ENCODE measurements at places on chromosomes 5 and 9.
A peak's percentile ranks its signal among the peaks of the same experiment; 100 is the strongest.

DNA sequence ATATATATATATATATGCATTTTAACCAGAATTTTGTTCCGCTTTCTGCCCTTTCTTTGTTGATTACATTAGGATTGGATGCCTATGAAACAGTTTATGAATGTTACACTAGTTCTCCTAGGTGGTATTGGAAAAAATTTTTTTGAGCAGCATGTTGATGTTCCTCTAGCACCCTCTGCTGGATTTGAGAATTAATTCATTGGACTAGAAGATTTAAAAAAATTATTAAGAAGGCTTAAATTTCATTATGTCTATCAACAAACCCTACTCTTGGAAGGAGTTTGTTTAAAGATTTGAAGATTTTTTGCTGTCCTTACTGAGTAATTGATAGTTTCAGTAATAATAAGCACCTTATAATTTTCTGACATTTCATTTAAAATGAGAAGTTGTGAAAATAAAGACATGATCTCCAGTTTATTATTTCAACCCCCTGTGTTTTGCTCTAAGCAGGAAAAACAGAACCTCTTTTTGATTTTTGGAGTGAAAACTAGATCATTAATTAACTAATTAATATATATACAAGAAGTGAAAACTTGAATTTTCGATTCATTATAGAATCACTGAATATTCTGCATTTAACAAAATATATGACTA lies 89.6 kb downstream of the CCDC171 start:
- DNase-seq: no peak

DNA sequence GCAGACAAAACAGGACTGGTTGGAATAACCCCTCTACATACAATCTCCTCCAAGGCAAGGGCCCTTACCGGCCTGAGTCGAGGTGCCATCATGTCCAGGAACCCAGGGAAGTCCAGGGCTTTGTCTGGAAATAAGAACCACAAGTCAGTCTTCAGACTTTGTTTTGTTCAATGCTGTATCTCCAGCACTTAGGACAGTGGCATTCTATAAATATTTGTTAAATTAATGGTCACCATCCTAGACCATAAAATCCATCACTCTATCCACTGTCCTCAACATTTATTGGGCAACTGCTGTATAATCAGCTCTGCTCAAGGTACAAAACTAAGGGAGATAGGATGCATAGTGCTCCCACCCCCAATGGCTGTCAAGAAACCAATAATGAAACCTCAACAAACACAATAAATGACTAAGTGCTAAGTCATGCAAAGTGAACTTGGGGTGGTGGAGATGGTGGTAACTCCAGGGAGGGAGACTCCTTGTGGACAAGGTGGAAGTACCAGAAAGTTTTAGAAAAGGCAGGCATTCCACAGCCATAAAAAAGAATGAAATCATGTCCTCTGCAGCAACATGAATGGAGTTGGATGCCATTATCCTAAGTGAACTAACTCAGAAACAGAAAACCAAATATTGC lies 5.0 kb downstream of the RELL2 start:
- no peak for DNase-seq

DNA sequence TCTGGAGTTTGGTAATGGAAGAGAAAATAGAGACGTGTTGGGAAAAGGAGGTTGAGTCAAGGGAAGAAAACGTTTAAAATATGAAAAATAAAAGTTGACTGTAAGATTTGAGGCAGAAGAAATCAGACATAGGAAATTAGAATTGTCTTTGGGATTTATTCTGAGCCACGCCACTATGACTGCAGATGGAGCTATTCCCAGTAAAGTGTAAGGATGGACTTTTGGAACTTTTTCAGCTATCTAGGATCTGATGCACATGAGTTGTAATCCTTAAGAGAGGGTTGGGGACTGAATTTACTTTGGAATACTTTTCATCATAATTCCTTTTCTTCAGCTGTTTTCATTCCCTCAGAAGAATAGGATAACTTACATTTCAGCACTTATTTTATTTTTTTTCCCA lies 336.7 kb downstream of the FAM170A start:
- DNase-seq: no peak

DNA sequence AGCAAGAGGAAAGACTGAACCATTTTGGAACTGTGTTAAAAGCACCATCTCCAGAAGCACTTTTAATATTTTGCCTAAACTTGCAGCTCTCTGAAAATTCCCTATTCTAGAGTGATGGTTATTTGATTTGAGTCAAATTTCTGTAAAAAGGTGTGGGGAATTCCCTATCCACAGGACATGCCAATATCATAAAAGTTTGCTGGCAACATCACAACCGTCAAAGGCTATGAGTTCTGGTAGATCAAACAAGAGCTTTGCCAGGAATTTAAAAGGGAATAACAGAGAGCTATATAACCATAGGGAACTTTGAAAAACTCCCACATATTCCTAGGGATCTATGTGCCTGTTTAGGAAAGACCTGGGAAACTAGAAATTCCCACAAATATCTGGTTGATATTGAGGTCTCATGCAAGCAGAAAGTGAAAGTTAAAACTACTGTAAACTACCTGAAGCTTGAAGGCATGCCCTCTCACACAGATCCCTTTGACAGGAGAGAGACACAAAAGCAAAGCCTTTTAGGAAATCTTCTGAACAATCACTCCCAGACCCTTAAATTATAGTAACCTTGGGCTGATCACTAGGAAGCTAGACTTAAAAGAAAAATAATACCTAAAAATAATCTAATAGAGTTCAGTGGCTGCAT lies 549.9 kb downstream of the ANXA1 start:
- no peak for DNase-seq

- no peak for DNase-seq
Observed at GRCh38 chr9:14452539-14452938, 138.6 kb upstream of the NFIB start.

DNA sequence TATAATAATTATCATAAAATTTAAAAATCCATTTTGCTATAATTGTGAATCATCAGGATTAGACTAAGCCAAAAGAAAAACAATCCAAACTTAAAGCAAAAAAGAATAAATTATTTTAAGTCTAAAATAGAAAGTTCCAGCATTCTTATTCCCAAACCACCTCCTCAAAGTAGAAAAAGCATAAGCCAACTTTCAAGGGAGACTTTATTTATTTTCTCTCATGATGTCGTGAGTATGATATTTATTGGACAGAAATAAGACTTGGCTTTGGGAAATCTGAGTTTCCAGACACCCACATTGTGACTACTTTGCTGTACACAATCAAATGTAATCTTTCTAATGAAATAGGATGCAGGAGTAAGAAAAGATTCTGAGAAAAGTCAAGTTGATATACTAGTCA lies 372.1 kb downstream of the MTRR start:
- no peak for DNase-seq

- DNase-seq: no peak
Observed at GRCh38 chr5:7330256-7330655, 65.7 kb upstream of the ADCY2 start.

- DNase-seq: no peak
Observed at GRCh38 chr5:27083449-27084415, 45.3 kb upstream of the CDH9 start.

DNA sequence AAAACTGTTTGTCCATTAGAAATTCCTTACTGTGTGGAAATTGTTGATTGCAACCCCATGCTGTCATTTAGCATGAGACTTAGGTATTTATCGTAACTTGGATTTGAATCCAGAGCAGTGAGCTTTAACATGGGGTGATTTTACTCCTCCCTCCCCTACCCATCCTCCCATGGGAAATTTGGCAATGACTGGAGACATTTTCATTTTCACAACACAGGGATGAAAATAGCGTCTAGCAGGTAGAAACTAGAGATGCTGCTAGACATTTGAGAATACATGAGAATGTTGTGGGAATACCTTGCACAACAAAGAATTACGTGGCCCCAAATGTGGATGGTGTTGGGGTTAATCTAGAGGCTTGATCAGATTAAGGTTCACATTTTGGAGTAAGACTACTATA lies 191.3 kb upstream of the MPDZ start:
- DNase-seq: no peak

- peak; percentile 68 for DNase-seq
Observed at GRCh38 chr9:89426384-89426961, 71.4 kb downstream of the SEMA4D start.

DNA sequence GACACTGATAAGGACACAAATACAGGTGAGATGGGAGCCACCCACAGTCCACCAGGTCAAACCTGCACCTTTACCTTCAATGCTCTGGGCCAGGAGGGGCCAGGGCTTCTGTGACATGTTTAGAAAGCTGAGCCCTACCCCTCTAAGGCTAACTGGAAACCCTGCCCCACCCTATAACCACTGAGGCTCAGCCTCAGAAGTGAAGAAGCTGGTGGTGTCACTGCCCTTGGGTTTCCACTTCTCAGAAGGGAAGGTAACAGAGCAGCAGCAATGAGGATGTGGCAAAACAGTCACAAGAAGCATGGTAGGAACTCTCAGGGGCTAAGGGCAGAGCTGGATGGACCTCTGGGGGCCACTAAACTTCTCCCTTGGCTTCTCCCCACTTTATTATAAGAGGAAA lies 6.0 kb downstream of the PDGFRB start:
- DNase-seq: no peak

DNA sequence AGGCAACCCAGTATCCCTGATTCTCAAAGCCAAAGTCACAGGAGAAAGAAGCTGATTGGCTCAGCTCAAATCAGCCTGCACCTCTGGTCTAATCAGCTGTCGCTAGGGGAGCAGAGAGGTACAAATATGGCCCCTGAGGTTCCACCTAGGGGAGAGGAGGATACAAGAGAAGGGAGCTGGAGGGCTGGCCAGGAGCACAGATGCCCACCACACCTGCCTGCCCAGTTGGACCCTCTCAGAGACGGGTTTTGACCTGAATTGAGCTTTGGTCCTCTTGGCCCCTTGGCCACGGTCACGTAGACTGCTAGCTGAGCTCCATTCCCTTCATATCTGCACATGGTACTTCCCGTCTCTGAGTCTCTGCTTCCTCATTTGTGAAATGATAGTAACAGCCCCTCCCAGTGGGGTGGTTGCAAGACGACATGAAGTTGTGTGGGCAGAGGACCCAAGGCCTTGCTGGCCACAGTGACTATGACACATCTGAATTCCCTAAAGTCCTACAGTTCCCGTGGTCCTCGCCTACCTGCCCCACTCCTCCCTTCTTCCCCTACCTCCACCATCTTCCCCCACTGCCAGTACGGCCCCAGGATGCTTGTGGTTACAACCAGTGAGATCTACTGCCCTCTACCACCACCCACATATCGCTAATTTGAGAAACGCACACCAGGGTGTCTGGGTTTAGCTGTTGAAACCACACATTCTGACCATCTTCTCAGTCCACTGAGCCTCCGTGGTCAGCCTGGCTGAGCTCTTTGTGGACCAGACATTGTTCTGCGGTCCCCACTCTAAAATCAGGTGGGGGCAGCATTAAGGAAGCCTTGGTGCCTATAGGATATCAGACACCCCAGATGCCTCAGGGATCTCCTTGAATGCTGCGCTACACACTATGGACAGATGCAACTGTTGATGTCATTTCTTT lies 60.3 kb upstream of the NEK6 start:
- peak; percentile 49 for DNase-seq

- no peak for DNase-seq
Observed at GRCh38 chr9:94891183-94891582, 164.7 kb downstream of the AOPEP start.

DNA sequence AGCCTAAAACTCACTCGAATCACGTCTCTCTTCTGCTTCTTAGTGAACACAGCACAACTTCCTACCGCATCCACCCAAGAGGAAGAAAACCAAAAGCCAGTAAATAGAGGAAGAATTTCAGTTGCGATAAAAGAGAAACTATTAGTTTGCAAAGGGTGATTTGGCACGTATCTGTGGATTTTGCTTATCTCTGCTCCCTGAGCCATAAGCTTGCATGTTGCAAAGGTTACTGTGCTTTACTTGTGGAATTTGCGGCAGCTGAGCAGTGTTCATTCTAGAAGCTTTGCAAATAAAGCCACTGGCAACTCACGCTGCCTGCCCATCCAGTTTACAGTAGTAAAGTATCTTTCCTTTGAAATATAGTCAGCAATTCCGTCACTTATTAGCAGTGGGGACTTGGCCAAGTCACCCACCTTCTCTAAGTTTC lies 149.0 kb upstream of the PCA3 start:
- DNase-seq: no peak

DNA sequence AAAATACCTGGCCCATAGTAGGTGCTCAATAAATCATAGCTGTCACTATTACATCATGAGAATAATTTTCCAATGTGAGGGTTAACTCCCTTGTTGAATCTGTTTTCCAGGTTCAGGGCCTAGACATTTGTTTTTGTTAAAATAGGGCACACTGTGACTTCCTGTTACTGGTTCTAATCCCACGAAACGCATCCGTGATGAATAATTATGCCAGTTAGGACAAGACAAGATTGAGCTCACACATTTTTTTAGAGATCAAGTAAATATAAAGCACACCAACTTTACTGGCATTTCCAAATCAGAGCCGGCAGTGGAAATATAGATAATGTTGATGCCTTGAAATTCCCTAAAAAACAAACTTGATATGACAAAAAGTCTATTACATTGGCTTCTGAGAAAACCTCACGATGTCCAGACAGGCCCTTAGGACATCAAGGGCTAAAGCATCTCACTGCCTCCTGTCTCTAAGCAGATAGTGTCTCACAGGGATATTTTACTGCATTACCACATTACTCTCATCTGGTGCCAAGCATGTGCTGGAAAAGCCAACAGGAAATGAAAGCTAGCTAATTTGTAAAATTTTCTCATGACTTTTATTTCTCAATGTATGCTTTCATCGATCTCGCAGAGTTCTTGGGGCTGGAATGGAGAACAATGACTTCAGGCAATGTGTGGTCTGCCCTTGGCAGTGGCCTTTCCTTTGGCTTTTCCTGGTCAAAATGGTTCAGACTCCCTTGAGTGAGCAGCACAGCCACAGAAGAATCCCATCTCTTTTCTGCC lies 414.3 kb upstream of the PAPPA start:
- DNase-seq: no peak

DNA sequence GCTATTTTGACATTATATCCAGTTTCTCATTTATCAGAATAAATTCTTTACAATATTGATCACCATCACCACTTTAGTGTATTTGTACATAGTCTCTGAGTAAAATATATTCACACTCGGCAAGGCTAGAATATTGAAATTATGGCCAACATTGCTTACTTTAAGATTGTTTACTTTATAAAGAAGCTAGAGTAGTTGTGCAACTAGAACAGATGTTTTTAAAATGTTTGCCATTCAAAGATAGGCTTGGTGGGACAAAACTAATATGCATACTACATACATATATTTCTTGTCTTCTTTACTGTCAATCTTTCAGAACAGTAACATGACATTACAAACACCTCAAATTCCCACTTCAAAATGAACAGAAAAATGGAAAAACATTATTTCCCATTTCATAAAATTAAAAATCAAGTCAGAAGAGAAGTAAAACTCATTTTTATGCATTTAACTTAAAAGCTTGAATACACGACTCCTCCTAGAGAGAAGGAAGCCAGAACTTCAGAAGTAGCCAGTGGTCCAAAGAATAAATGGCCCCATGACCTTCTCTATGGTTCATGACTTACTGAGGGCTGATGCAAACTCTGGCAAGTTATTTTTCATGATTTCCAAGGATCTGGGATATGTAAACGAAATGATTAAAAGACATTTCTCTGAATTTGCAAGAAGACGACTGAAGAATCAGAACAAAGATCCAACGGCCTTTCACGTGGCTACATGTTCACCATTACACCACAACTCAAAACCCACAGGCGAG lies 14.1 kb downstream of the MTX3 start:
- no peak for DNase-seq

GRCh38 chr9:132005899-132006298 lies 73.8 kb downstream of the MED27 start:
- DNase-seq: no peak
